ENCODE measurements at places on chromosomes 16 and 17.

DNA sequence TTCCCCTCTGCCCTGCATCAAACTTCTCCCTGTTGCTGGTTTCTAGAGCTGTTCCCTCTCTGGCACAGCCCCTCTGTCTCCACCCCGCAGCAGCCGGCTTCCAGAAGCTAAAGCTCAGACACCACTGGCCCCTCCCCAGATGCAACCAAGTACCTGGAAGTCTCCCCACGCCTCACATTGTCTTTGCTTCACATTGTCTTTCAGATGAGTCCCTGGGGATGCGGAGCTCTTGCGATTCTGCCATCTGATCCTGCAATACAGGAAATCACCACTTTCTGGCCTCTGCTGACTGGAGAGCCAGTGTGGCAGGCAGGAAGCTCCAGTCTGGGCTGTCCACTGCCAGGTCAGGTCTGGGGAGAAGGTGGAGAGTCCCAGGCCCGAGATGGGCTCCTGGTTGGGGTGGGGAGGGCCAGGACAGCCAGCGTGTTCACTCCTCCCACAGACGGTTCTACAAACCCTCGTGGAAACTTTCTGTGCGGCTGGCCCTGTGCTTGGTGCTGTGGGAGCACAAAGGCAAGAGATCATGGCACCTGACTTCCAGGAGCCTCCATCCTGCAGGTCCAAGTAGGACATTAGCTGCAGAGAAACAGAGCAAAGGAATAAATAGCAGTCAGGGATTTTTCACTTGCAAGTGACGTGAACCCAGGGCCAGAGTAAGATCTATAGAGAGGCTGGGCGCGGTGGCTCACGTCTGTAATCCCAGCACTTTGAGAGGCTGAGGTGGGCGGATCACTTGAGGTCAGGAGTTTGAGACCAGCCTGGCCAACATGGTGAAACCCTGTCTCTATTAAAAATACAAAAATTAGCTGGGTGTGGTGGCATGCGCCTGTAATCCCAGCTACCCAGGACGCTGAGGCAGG lies 47.9 kb upstream of the MAP3K14 start:
- no peak for DNase-seq

DNA sequence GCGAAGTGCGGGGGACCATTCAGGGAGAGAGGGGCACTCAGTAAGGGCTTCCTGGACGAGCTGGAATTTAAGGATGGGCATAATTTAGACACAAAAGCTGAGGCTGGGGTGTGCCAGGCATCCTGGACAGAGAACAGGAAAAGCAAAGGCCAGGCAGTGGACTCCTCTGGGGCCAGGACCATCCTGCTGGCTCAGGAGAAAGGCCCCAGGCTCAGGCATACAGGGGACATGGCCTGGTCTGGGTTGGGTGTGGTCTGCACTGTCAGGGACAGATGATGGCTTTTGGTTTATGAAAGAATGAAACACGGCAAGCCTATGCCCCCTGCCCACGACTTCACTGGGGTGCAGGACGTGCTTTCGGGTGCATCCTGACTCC lies 48.9 kb upstream of the DOC2B start:
- no peak for DNase-seq

GRCh38 chr16:5059386-5060072 lies 6.2 kb downstream of the C16orf89 start:
- DNase-seq = no peak

DNA sequence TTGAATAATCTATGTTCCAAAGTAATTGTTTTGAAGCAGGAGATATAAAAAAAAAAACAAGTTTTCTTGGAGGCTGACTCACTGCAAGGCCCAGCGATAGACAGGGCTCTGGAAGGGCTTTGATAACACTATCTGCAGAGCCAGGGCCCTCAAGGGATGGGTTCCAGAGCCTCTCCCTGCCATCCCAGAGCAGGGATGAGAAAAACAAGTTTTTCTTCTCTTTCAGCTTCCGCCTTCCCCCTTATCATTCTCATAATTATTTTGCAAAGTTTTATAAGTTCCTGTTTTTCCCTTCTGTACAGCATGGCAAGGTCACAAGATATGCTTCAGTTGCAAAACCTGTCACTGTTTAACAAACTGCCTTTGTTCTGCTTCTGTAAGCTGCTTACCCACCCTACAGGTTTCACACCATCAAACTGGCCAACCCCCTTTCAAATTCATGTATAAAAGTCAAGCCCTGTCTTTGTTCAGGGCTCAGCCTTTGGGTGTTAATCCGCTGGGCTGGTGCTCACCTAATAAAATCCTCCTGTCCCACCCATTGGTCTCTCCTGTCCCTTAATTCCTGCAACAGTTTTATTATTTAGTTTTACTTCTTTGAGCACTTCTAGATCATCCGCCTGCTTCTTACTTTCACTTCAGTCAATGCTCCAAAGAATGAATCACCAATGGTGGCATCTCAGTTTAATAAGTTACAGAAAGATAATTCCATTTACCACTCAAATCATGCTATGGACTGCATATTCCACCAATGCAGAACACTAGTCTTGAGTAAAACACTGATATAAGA lies 5.6 kb upstream of the THUMPD1 start:
- DNase-seq = no peak

GRCh38 chr16:3186946-3187690 lies 886 bp upstream of the OR1F1 start:
- no peak for DNase-seq

DNA sequence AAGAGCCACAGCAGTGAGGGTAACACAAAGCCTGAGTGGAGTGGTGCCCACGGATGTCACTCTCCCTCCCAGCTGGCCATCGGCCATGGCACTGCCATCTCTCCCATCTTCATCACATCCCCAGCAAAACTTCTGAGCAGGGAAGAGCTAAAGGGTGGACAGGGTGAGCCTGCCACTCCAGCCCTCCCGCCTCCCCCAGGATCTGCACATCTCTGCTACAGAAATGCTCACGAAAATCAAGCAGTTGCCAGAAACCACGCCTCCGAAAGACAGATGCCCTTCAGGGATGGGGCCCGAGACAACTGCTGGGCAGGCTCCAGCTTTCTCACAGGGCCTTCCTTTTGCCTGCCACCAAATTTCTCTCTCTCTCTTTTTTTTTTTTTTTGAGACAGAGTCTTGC lies 3.6 kb downstream of the GRIN2C start:
- DNase-seq = no peak

DNA sequence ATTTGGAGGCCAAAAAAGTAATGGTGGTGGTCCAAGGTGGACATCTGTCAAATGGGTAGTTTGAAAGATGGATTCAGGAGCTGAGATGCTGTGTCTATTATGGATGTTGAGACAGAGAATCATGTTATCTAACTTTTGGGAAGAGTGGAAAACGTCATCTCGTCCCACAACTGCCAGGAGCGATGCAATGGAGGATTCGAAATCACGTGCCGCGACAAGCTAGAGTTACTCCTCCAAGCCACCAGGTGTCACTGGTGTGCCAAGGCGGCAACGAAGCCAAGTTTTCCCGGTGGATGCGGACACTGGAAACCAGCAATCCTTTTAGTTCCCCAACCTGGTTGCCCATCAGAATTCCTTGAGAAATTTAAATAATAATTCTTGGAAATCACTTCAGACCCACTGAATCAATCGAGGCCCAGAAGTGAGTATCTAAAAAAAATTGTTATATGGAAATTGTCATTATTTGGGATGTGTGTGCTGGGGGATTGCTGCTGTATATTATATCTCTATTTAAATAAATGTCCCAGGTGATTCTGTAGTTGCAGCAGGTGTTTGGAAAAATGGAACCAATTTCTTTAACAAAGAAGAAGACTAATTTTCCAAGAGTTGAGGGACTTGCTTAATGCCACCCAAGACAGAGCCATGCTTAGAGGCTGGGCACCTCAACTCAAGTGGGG lies 206.1 kb downstream of the HAPSTR1 start:
- no peak for DNase-seq

GRCh38 chr17:80224683-80225082 lies 4.5 kb downstream of the SLC26A11 start:
- DNase-seq = no peak

- DNase-seq = peak; percentile 96
Measured at GRCh38 chr16:84514874-84515835, 10.7 kb upstream of the MEAK7 start.

GRCh38 chr17:59254742-59255141 lies 34.4 kb downstream of the GDPD1 start:
- no peak for DNase-seq

GRCh38 chr16:85126394-85126704 lies 14.1 kb upstream of the CIBAR2 start:
- no peak for DNase-seq

DNA sequence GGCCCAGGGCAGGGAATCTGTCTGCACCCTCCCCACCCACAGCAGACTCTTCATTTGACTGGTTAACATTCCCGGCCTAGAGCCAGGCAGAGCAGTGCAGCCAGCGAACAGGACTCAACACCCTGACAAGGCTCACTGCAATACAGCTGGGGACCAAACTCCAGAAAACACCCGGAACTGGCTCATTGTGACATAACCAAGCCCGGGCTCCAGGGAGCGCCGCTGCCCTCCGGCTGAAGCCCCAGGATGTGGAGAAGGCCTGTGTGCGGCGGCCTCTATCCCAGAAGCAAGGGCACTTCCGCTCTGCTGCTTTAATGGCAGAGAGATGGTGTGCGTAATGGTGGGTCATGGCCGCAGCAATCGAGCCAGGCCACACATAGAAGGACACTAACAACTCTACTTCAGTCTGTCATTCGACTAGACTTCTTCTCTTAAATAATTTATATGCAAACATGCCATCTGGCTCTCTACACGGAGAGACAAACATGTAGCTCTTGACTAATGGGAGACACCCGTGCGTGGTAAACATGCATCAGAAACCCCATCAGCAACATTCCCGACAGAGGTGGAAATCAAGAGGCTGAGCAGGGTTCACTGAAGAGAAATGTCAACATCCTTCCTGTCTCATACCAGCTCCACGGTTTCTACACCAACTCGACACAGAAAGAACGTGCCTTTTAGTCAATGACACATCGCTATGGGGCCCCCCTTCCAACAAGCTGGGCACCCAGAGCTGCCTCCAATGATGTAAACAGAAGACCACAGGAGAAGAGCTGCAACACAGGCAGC lies 18.0 kb downstream of the KLHDC4 start:
- no peak for DNase-seq

GRCh38 chr16:61858988-61859387 lies 177.2 kb downstream of the CDH8 start:
- no peak for DNase-seq

GRCh38 chr16:77282345-77282744 lies 83.1 kb downstream of the SYCE1L start:
- no peak for DNase-seq

- no peak for DNase-seq
Measured at GRCh38 chr17:45992175-45992574, 6.9 kb upstream of the STH start.

DNA sequence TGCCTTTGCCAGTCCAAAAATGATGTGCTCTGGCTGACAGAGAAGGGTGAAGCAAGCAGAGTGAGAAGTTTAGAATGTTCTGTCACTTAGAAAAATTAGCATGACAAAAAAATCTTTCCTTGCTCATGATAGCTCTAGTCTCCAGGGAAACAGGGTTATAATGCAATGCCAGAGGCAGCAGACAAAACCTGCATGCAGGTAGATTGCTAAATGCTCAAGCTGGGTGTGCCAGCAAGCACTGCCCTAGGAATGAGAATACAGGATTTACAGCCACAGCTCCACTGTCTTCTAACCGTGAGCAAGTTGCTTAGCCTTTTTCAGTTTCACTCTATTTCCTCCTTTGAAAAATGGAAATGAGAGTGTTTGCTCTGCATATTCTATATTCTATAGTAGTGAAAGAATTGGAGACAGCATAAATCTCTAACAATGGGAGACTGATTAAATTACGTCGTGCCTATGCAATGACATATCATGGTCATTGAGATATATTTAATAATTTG lies 516.6 kb upstream of the C16orf82 start:
- DNase-seq = no peak

DNA sequence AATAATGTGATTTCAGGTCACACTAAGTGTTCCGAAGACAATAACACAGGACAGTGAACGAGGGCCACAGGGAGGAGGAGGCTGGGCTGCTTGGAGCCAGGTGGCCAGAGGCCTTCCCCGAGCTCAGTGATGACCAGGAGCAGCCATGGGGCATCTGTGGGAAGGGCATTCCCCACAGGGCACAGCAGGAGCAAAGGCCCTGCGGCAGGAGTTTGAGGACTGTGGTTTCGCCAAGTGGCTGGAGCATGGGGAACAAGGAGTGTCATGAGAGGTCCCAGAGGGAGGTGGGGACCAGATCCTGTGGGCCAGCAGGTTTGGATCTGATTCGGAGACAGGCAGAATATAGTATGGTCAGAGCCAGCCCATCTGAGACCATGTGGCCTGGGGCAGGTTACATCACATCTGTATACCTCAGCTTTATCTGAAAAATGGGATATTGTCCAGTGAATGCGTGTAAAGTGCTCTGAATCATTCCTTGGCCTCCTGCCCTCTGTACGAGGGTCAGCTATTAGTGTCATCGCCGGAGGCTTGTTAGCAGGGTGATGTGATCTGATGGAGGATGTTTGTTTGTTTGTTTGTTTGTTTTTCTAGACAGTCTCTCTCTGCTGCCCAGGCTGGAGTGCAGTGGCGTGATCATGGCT lies 176.8 kb downstream of the KATNIP start:
- DNase-seq = no peak

DNA sequence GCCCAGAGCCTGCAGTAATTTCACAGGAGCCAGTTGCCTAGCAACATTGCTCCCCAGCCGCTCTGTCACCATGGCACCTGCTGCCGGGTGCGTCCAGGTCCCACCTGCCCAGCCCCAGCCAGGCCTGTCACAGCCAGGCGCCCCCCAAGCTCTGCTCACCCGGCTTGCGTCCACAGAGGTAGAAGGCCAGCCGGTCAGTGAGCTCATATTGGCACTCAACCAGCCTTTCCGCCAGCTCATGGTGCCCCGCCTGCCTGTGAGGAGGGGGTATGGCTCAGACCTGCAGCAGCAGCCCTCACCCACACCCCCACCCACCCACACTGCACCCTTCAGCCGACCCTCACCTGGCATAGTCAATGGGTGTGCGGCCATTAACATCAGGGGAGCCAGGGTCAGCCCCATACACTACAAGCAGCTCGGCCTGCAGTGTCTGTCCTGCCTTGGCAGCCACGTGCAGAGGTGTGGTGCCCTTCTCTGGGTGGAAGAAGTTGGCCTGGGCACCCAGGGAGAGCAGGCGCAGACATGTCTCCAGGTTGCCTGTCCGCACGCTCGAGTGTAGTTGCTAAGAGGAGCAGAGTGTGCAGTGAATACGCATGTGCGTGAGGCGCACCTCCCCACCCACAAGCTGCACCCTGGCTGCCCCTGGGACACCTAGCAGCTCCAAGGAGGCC lies 7.7 kb downstream of the GIT1 start:
- no peak for DNase-seq

GRCh38 chr16:19691161-19691711 lies 26.8 kb downstream of the KNOP1 start:
- no peak for DNase-seq

GRCh38 chr17:62630365-62631085 lies 3.1 kb downstream of the MRC2 start:
- DNase-seq = no peak
